Thoracic aorta (tissue), 2 donors: ENCODE measurements at places on chromosomes 16 and 17.

DNA sequence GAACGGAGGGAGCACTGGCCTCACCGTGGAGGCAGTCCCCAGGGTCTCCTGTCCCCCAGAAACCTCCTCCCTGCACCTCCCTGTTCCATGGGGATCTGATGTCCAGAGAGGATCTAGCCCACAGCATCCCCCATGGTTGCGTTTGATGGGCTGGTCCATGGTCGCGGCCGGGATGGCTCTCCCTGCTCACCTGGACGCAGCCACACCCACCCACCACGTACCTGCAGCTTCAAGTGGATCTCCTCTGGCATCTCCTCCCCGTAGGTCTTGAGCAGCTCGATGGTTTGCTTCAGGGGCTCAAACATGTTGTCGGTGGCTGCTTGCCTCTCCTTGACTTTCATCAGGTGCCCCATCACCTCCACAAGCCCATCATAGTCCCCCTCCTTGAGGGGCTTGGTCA, 47.9 kb downstream of the DNAH17 start:
- no peak for DNase-seq

GRCh38 chr16:80175011-80175410, 365.8 kb upstream of the DYNLRB2 start:
- no peak for DNase-seq

GRCh38 chr17:41013606-41014005, 4.7 kb upstream of the KRTAP3-1 start:
- DNase-seq = no peak

DNA sequence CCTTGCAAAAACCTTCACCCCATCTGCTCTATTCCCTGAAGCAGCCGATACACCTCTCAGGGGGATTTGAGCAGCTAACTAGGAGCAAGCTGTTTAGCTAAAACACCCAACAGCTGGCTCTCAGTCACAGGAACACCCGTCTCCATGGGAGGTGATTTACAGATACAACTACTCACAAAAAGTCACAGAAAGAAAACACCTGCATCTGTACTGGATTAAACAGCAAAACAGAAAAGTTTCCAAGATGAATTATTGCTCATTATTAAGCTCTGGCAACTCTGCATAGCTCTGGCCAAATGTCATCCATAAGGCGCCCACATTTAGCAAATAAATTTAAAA, 22.3 kb downstream of the GJC1 start:
- no peak for DNase-seq

DNA sequence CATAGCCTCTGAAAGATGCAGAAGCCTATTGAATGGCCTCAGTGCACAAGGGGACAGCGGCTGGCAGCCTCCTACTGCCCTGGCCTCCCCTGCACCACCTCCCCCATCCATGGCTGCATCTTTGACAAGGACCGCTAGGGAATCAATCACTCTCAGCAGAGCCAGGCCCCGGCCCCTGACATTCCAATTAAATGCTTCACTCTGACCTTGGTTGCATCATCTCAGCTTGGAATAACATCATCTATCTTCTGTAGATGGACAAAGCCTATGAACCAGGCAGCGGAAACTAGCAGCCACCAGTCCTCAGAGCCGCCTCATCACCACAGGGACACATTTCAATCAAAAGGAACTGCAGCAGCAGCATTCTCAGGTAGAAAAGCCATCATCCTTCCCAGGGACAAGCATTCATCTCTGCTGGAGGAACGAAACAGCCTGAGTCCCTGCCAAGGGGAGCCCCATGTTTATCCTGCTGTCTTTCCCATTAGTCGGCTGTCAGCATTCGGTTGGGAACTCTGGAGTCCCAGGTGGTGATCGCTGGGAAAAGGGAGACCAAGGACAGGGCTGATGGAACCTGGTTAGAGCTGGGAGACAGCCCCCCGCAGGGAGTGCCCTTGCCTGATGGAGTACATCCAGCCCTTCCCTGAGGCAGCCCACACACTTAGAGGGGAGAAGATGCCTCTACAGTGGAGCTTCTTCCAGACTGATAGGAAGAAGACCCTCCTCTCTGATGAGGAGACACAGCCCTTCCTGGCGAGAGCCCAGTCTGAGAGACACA, 11.5 kb upstream of the TMEM132E start:
- DNase-seq = no peak

DNA sequence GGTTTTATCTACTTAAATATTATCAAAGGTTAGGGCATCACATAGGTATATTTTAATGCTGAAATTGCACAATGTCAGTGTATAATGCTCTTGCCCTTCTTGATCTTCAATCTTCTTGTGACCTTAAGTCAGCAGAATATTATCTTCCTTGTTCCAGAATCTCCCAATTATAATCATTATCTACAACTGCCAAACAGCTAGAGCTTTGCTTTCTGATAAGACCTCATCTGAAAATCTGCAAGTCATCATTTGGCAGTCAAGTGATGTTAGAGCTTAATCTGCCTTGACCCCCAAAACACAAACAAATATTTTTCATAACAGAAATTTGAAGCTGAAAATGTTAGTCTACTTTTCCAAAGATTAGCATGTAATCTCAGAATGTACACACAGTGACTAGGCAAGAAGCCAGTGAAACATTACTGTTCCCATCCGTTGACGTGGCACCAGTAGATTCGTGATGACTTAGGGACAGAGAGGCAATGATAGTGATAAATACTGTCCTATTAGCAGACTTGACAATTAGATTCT, 19.8 kb downstream of the REXO5 start:
- no peak for DNase-seq

DNA sequence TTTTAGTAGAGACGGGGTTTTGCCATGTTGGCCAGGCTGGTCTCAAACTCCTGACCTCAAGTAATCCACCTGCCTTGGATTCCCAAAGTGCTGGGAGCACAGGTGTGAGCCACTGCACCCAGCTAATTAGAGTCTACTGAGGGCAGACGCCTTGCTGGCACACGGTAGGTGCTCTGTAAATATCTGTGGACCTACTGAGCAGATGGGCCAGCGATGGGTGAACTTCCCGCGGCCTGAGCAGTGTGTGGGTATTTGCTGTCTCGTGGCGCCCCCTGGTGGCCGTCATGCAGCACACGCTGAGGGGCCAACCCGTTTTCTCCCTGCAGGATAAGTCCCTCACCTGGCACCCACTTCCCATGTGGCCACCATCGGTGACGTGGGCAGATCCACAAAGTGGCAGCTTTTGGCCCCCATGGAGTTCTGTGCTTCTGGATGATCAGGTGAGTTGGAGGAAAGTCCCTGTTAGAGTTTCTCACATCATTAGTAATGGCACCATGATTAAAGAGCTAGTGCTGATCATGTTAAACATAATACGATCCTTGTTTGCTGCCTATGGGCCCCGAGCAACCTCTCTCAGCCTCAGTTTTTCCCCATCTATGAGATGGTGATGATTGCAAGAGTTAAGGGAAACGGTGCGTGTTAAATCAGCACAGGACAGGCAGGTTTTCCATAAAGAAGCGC, 40.7 kb downstream of the ZDHHC7 start:
- no peak for DNase-seq

DNA sequence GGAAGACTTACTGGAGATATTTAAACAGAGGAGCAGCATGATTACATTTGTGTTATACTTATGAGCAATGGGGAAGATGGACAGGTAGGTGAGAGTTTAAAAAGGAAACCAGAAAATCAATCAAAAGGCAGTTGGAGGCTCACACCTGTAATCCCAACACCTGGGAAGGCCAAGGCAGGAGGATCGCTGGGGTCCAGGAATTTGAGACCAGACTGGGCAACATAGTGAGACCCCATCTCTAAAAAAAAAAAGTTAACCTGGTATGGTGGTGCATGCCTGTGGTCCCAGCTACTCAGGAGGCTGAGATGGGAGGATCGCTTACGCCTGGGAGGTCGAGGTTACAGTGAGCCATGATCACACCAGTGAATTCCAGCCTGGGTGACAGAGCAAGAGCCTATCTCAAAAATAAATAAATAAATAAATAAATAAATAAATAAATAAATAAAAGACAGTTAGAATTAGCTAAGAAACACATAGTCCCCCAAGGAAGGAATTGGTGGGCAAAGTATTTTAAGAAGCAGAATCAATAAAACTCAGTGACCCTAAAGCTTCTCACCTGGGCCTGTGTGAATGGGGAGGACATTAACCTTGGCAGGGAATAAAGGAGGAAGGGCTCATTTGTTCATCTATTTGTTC, 32.3 kb upstream of the TOB1 start:
- DNase-seq = no peak

GRCh38 chr17:50626037-50626574, 8.6 kb upstream of the ABCC3 start:
- no peak for DNase-seq

GRCh38 chr17:2025220-2025621, at the start of gene RTN4RL1:
RTN4RL1 (minus strand) TSS chr17:2025334; CDS start chr17:2024865, 469 bp downstream.
- DNase-seq = no peak

DNA sequence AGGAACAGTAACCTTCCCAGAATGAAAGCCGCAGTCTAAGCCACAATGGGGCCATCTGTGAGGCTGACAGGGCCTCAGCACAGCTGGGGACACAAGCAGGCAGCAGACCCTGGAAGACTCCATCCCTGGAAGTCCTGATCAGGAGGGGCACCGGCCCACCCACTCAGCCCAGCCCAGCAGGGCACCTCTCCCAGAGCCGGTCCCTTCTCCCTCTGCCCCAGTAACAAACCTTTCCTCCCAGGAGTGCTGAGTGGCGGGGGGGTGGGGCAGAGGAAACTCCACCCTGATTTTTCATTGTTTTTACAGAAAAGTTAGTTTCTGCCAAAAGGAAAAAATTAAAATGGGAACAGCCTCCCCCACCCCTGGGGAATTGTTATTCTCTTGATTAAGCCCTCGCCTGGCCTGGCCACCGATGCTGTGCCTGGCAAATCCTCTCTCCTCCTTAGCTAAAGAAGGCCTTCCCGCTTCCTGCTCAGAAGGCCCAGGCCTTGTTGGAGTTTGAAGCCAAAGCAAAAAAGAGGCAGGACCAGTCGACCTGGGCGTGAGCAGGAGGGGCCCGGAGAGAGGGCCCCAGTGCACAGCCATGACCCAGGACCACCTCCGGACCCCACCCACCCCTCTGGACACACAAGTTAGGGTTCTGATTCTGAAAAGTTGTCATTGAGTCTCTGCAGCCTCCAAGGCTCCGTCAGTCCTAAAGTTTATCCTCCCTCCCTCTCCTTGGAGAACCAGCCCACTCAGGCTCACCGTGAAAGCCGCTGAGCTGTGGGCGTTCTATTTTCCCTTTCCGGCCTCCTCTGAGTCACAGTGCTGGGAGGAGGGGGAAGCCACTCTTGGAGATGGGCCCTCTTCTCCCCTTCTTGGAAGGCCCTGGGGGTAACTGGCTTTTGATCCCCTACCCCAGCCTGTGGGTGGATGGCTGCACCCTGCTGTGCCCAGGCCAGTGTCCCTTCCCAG, 128.4 kb upstream of the TNRC6C start:
- DNase-seq = peak; percentile 59

GRCh38 chr16:47777220-47777619, 316.1 kb downstream of the PHKB start:
- DNase-seq = no peak
